A375 (cell line): ENCODE measurements at places on chromosomes 2 and 18. TPM values are rescaled to one million over a fixed set of nuclear protein-coding genes. Genes with fewer than 3 reads are reported as not detected.

The TMBIM1 gene
- 30.9 and 33.7 TPM in 2 replicates for total RNA-seq

The DRC1 gene
- total RNA-seq: not detected in 2 replicates

The RND3 gene
- total RNA-seq: 61.4 and 72.6 TPM in 2 replicates

The GPAT2 gene
- not detected in 2 replicates for total RNA-seq

The DLGAP1 gene
- 1.5 and 1.9 TPM in 2 replicates for total RNA-seq

The RNF138 gene
- 23.4 and 30.7 TPM in 2 replicates for total RNA-seq

The VIT gene
- total RNA-seq: 0.50 and 0.98 TPM in 2 replicates

The LPIN1 gene
- 16.6 and 23.1 TPM in 2 replicates for total RNA-seq

The FAM124B gene
- total RNA-seq: not detected in 2 replicates

The BMP10 gene
- total RNA-seq: not detected in 2 replicates

The NT5C1B gene
- not detected in 2 replicates for total RNA-seq

The CGREF1 gene
- total RNA-seq: 19.0 and 23.2 TPM in 2 replicates

The STARD6 gene
- 0.29 TPM in 1 of 2 replicates, not detected in the other for total RNA-seq

The PAX3 gene
- total RNA-seq: 17.3 and 21.6 TPM in 2 replicates

The ZSWIM2 gene
- total RNA-seq: not detected in 2 replicates

The PLCD4 gene
- 1.0 and 3.0 TPM in 2 replicates for total RNA-seq

The DSG4 gene
- not detected in 2 replicates for total RNA-seq

The PLEKHH2 gene
- 3.5 and 3.6 TPM in 2 replicates for total RNA-seq

The KIAA2012 gene
- total RNA-seq: 0.08 TPM in 1 of 2 replicates, not detected in the other

The BCL11A gene
- 0.66 and 0.79 TPM in 2 replicates for total RNA-seq

The RAMP1 gene
- total RNA-seq: 96.5 and 109 TPM in 2 replicates

The PXDN gene
- 26.3 and 28.0 TPM in 2 replicates for total RNA-seq

The CIB4 gene
- total RNA-seq: not detected in 2 replicates

The OTOS gene
- not detected in 2 replicates for total RNA-seq

The SLC14A1 gene
- 22.7 and 27.3 TPM in 2 replicates for total RNA-seq

The GPR39 gene
- total RNA-seq: 4.0 and 7.0 TPM in 2 replicates

The COL4A4 gene
- total RNA-seq: 0.05 and 0.11 TPM in 2 replicates

The SLC9A2 gene
- total RNA-seq: 0.03 TPM in 1 of 2 replicates, not detected in the other
